ENCODE measurements at places on chromosomes 6 and 20. TPM values are rescaled to one million over a fixed set of nuclear protein-coding genes. Genes with fewer than 3 reads are reported as not detected.

CHRNA4 gene
- polyA plus RNA-seq: not detected

TNFRSF6B gene
- polyA plus RNA-seq: 3.2 TPM

SNAI1 gene
- 6.5 TPM for polyA plus RNA-seq

MUC21 gene
- polyA plus RNA-seq: not detected

ZKSCAN4 gene
- polyA plus RNA-seq: 3.0 TPM

Data from BJ (cell line).